ENCODE measurements at places on chromosomes 3 and 15.
A peak's percentile ranks its signal among the peaks of the same experiment; 100 is the strongest.

GRCh38 chr3:100972301-100972844 lies 20.8 kb downstream of the ABI3BP start:
- H3K4me1 ChIP-seq: no peaks in the 10 kb centered on the region
- H3K36me3 ChIP-seq: no peaks in the 10 kb centered on the region
- DNase-seq: no peak

DNA sequence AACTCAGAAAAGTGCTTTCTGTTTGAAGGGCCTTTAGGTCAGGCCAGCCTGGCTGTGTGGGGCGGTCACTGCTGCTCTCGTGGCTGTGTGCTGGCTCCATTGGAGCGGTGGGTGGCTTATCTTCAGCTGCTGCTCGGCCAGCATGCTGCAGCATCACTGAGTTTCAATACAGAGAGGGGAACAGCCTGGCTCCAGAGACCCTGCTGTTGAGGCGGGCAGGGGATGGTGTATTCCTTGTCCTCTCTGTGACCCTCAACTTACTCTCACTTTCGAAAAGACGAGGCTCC lies 248.5 kb upstream of the ONECUT1 start:
- no peak overlapping the region for H3K4me3 ChIP-seq
- no peaks in the 10 kb centered on the region for H3K4me1 ChIP-seq
- DNase-seq: no peak
- peaks cover 22% of the 10 kb centered on the region for H3K27me3 ChIP-seq
- H3K36me3 ChIP-seq: no peaks in the 10 kb centered on the region
- H3K27ac ChIP-seq: no peak overlapping the region

DNA sequence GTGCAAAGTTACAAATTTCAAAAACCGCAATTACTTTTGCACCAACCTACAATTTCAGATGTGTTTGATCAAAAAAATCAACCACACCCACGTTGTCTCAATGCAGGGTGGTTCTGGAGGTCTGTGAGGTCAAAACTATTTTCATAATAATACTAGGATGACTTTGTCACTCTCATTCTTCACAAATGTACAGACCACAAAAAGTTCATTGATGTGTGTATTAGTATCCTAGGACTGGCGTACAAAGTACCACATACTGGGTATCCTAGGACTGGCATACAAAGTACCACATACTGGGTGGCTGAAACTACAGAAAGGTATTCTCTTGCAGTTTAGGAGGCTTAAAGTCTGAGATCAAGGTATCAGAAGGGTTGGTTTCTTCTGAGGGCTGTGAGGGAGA lies 13.0 kb downstream of the SUCLG2 start:
- no peak overlapping the region for H3K4me3 ChIP-seq
- no peak overlapping the region for H3K27ac ChIP-seq
- H3K27me3 ChIP-seq: no peaks in the 10 kb centered on the region
- peaks cover 29% of the 10 kb centered on the region for H3K4me1 ChIP-seq
- no peaks in the 10 kb centered on the region for H3K36me3 ChIP-seq
- no peak for DNase-seq

DNA sequence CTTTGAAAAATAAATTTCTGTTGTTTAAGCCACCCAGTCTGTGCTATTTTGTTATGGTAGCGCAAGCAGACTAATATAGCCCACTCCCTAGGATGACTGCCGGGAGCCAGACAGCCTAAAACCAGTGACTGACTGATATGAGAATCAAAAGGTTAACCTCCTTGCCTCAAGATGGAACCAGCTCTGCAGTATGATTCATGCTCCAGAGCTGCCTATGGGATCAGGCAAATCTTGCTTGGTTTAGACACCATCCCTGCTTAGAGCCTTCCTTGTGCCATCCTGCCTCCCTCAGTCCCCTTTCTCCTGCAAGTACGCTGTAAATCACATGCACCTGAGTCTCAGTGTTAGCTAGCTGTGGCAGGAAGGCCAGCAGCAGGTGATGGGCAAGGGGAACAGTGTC lies 39.3 kb downstream of the TRANK1 start:
- H3K27me3 ChIP-seq: no peaks in the 10 kb centered on the region
- DNase-seq: no peak
- H3K4me3 ChIP-seq: no peak overlapping the region
- H3K27ac ChIP-seq: no peak overlapping the region
- peaks cover 25% of the 10 kb centered on the region for H3K4me1 ChIP-seq

DNA sequence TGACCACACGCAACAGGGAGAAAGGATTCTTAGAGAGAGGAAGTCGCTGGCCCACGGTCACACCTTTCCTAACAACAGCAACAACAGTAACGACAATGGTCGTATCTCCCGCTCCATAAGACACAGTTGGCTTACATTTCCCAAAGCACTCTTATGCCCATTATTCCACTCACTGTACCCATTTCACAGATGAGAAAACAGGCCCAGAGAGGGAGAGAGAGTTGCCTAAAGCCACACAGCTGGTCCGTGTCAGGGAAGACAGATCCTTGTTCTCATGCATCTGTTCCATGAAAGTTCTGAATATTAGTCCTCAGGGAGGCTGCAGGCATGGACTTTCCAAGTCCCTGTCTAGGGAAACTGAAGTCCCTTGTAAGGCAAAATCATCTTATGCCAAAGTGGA lies 42.0 kb upstream of the ATP2B2 start:
- no peak for DNase-seq
- no peaks in the 10 kb centered on the region for H3K36me3 ChIP-seq
- H3K27ac ChIP-seq: no peak overlapping the region
- peaks cover 27% of the 10 kb centered on the region for H3K27me3 ChIP-seq

DNA sequence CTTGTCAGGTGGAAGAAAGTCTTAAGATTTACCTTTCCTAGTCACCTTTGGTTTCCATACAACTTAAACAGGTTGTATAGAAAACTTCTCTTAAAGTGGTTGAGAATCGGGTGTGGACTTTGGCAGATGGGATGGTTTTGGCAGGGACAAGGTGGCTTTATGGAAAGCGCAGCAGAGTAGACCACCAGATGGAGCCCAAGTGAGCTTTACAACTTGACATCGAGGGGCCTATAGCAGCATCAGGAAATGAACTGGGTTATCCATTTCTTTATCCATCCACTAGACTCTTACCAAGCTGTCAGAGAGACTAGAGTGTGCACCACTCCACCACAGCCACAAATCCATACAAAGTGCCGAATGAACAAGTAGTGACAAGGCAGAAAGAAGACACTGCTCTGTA lies 85.3 kb upstream of the MBNL1 start:
- no peak overlapping the region for H3K27ac ChIP-seq
- H3K36me3 ChIP-seq: no peaks in the 10 kb centered on the region
- H3K4me1 ChIP-seq: peaks cover 2% of the 10 kb centered on the region
- no peaks in the 10 kb centered on the region for H3K27me3 ChIP-seq

DNA sequence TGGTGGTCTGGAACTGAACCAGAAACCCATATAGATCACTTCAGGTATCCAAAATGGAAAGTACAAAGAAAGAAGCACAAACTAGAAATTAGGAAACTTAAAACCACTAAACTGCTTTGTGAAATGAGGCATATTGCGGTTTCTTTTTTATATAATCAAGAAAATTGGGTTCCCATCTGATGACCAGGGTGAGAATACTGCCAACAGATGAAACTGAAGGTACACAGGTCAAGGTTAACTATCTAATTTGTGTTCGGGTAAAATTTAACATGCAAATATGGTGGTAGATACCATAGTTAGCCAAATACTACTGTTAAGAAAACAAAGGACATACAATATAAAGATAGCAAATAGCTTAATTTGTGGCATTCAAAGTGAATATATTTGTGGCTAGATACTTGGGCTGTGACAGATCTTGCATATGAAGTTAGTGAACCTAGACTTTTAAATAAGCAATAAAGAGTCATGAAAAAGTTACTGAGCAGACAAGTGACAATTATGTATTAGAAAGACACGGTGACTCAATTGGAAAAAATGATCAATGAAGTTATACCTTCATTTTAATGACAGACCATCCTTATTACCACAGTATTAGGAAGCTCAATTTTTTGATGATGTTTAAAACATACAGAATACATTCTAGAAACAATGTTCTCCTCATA lies 127.4 kb downstream of the NR2E3 start:
- H3K27me3 ChIP-seq: no peaks in the 10 kb centered on the region
- peaks cover 43% of the 10 kb centered on the region for H3K36me3 ChIP-seq
- no peak for DNase-seq
- no peak overlapping the region for H3K4me3 ChIP-seq

GRCh38 chr3:30048431-30048830 lies 558.0 kb upstream of the TGFBR2 start:
- no peak overlapping the region for H3K27ac ChIP-seq
- DNase-seq: no peak
- H3K4me1 ChIP-seq: no peaks in the 10 kb centered on the region
- H3K4me3 ChIP-seq: no peak overlapping the region
- H3K36me3 ChIP-seq: no peaks in the 10 kb centered on the region
- no peaks in the 10 kb centered on the region for H3K27me3 ChIP-seq

DNA sequence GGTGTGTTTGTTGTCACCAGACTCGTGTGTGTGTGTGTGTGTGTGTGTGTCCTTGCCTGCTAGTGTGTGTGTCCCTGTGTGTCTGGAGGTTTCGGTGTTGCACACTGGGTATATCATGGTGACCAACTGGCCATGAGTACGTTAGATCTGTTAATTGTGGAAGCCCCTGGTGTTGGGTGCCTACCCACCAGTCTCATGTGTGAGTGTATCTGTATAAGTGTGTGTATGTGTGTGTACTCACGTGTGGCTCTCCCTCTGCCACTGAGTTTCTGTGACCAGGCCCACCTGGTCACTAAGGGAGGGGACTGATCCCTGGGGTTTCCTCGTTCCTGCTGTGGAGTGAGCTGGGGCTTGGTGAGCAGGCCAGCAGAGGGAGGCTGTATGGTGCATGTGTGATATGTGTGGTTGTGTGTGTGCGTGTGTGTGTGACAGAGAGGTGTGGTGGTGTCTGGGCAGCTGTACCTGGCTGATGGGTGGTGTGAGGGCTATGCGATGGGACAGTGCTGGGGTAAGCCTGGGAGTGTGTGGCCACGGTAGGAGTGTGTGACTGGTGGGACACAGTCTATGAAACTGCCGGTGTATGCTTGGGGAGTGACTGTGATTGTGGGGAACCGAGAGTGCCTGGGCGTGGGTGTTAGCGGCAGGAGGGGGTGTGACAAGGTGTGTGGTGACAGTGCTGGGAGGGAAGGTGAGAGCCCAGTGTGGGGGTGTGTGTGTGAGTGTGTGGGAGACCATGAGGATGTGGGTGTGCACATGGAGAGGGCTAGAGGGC lies 1.8 kb downstream of the PRKCD start:
- peak overlapping the region; percentile 16 for H3K27ac ChIP-seq
- no peaks in the 10 kb centered on the region for H3K27me3 ChIP-seq
- peaks cover 68% of the 10 kb centered on the region for H3K4me1 ChIP-seq
- no peaks in the 10 kb centered on the region for H3K36me3 ChIP-seq
- peak overlapping the region; percentile 82 for H3K4me3 ChIP-seq

DNA sequence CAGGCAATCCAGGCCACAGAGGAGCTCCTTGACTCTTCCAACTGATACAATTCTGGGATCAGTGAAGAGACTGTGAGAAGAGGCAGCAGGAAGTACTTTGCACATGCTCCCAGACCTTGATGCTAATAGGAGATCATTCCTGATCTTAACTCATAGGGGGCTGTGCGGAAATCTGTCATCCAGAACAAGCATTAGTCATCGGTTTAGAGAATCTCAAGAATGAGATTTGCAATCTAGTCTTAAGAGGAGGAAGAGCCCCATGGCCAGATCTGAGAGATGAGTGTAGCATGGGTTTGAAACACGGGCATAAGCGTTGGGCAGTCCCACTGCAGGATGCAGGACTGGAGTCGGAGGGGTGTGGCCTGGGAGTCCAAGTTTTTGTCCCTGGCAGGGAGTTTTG lies 1081.1 kb downstream of the NAALADL2 start:
- H3K4me3 ChIP-seq: no peak overlapping the region
- DNase-seq: no peak
- no peak overlapping the region for H3K27ac ChIP-seq
- H3K36me3 ChIP-seq: no peaks in the 10 kb centered on the region

DNA sequence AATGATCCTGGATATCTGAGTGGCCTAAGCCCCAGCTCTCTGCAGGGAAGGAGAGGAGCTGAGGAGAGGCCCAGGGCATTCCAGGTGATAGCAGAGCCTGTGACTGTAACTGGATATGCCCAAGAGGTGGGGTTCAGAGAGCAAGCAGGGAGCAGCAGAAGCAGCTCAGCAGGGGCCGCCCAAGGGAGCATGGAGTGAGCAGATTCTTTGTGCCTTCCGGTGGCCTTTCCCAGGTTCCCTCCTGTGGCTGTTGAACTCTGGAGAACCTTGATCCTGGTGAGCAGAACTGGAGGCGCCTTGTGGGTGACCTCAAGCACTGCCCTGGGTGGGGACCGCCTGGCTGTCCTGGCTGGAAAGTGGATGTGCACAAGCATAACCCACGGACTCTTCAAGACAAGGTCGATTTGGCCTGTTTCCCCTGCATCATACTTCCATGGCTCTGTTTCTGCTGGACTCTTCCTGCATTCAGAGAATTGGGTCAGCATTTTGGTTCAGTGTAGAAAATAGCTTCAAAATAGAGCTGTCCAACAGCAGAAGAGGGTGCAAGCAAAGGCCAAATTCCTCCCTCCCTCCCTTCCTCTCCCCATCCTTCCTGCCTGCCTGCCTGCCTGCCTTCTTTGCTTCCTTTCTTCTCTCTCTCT lies 76.1 kb downstream of the ARNT2 start:
- peak overlapping the region; percentile 66 for H3K27ac ChIP-seq
- H3K27me3 ChIP-seq: no peaks in the 10 kb centered on the region
- no peak overlapping the region for H3K4me3 ChIP-seq
- no peak for DNase-seq
- peaks cover 47% of the 10 kb centered on the region for H3K4me1 ChIP-seq

- H3K27me3 ChIP-seq: no peaks in the 10 kb centered on the region
- H3K4me3 ChIP-seq: no peak overlapping the region
- H3K36me3 ChIP-seq: no peaks in the 10 kb centered on the region
- DNase-seq: peak; percentile 4
These were observed 48.2 kb upstream of the SLC41A3 start for GRCh38 chr3:126131881-126132750.

GRCh38 chr3:18264361-18264760 lies 160.8 kb downstream of the SATB1 start:
- no peaks in the 10 kb centered on the region for H3K36me3 ChIP-seq
- DNase-seq: no peak
- H3K4me1 ChIP-seq: no peaks in the 10 kb centered on the region
- no peaks in the 10 kb centered on the region for H3K27me3 ChIP-seq
- no peak overlapping the region for H3K4me3 ChIP-seq

GRCh38 chr3:127170814-127171213 lies 22.1 kb upstream of the PRR23E start:
- no peak for DNase-seq
- peaks cover 33% of the 10 kb centered on the region for H3K27me3 ChIP-seq
- H3K36me3 ChIP-seq: no peaks in the 10 kb centered on the region
- H3K4me3 ChIP-seq: no peak overlapping the region
- peaks cover 21% of the 10 kb centered on the region for H3K4me1 ChIP-seq

- H3K4me1 ChIP-seq: no peaks in the 10 kb centered on the region
- no peaks in the 10 kb centered on the region for H3K36me3 ChIP-seq
- no peak overlapping the region for H3K4me3 ChIP-seq
- H3K27ac ChIP-seq: no peak overlapping the region
- DNase-seq: no peak
- peaks cover 40% of the 10 kb centered on the region for H3K27me3 ChIP-seq
These were observed 66.9 kb downstream of the FOXB1 start for GRCh38 chr15:60070838-60071493.

GRCh38 chr3:25483456-25483855 lies 55.4 kb downstream of the RARB start:
- H3K27me3 ChIP-seq: no peaks in the 10 kb centered on the region
- H3K27ac ChIP-seq: peak overlapping the region; percentile 68
- no peaks in the 10 kb centered on the region for H3K36me3 ChIP-seq
- no peak for DNase-seq
- no peak overlapping the region for H3K4me3 ChIP-seq
- H3K4me1 ChIP-seq: peaks cover 100% of the 10 kb centered on the region

All from left ventricle myocardium inferior (tissue), 1 donor.